NCI-H345 (cell line): ENCODE measurements at places on chromosomes 11 and 22.

GRCh38 chr11:114260483-114260882 lies 35.7 kb upstream of the NNMT start:
- no peak for DNase-seq

DNA sequence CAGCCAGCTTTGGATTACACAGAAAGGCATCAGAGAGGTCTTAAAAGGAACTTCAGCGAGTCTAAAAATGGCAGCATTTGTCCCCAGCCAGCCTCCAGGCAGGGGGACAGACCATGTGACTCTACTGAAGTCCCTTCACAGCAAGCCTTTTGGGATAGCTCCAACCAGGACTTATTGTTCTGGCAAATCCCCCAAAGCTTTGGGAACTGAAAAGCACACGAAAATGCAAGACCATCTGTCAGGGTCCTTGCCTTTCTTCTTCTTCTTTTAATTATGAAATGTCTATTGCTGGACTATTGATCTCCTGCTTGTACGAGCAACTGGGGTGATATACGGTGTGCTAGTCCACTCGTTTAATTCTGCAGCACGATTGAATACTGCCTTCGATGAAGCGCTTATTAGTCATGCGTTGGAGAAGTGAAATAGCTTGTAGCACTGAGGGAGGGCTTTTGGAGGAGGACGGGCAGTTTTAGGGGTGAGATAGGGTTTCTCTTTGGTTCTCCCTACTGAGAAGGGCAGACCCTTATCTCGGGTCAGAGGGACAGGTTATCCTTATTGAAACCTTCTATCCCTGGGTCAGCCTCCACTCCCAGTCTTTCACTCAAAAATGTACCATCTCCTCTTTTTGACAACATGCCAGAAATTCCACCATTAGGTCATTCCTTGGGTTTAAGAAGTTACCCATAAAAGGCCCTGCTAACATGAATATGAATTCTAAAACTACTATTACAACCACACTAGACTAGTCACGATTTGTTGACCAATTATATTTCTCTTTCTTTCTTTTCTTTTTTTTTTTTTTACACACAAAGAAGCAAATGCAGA lies 416.4 kb downstream of the MIAT start:
- DNase-seq: no peak

GRCh38 chr11:69915151-69915500 lies 95.9 kb upstream of the FGF3 start:
- DNase-seq: no peak

GRCh38 chr11:17649261-17649660 lies 70.1 kb upstream of the MYOD1 start:
- DNase-seq: no peak

- DNase-seq: no peak
Observed at GRCh38 chr22:44369293-44369661, 56.5 kb upstream of the SHISAL1 start.

DNA sequence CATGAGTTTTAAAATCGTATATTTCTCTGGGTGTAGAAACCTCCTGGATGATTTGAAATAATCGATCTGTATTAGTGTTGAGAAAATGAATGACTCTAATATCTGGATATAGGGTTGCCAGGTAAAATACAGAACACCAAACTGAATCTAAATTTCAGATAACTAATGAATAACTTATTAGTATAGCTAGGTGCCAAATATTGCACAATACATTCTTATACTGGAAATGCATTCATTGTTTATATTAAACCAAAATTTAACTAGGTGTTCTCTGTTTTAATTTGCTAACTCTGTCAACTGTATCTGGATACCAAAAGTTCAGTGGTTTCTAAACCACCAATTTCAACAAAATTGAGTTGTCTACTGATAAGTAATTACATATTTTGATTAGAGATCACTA lies 2.5 kb upstream of the BIRC3 start:
- no peak for DNase-seq

- DNase-seq: no peak
Observed at GRCh38 chr11:66728693-66729385, at the start of gene SPTBN2. Gene SPTBN2 (minus strand): TSS chr11:66729216. CDS start chr11:66721240, 7,976 bp downstream.

DNA sequence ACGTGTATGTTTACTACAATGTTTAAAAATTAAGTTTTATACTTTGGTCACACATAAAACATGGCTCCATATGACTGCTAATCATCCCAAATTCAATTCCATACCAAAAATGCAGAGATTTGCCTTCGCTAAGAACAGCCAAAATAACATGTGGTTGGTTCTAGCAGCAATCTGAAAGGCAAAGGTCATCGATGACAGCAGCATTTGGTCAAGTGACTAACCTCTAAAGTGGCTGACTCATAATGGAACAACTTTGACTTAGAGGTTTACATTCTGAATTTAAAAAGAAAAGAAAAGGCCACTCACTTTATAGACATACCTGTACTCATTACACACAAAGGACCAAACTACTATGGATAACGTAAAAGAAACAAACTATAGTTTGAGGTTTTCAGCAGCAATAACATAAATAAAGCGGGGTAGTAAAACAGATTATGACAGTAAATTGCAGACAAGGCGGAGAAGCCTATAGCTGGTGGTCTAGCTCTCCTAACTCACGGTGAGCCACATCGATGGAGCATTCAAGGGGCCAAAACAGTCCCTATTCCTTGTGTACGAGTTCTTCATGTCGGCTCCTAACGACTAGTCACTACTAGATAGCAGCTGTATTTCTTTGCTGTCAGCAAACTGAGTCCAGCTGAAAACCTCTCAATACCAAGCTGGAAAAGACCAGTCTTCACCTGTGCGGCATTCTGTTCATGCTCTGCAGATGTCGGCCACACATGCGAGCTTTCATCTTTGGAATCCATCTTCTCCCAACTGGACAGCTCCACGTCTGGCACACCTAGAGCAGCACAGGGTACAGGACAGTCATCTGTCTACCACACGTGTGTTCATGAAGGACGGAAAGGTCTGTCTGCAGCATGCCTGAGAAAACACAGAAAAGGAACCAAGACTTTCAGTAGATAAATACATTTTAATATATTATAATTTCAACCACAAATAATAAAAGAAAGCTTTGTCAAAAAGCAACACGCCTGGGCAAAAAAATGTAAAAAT lies 42.1 kb downstream of the PRDM10 start:
- no peak for DNase-seq

GRCh38 chr11:13054278-13054677 lies 45.2 kb downstream of the RASSF10 start:
- no peak for DNase-seq

- DNase-seq: no peak
Observed at GRCh38 chr11:1206391-1207271, 16.2 kb upstream of the MUC5B start.

DNA sequence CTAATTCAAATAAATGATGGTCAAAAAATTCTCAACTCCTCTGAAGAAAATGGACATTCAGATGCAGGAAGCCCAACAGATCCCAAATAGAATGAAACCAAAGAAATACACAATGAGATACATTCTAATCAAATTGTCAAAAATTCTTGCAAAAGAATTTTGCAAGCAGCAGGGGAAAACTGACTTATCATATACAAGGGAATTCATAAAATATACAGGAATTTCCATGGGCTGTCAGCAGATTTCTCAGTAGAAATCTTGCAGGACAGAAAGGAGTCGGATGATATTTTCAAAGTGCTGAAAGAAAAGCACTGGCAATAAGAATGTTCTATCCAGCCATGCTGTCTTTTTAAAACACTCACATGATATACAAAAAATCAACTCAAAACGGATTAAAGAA lies 194.6 kb upstream of the ZC3H12C start:
- DNase-seq: no peak

GRCh38 chr11:9047964-9048523 lies 43.4 kb downstream of the SCUBE2 start:
- DNase-seq: no peak

GRCh38 chr22:50192436-50193204 lies 6.9 kb downstream of the TRABD start:
- no peak for DNase-seq

GRCh38 chr22:47172771-47173534 lies 410.5 kb downstream of the TBC1D22A start:
- DNase-seq: no peak

DNA sequence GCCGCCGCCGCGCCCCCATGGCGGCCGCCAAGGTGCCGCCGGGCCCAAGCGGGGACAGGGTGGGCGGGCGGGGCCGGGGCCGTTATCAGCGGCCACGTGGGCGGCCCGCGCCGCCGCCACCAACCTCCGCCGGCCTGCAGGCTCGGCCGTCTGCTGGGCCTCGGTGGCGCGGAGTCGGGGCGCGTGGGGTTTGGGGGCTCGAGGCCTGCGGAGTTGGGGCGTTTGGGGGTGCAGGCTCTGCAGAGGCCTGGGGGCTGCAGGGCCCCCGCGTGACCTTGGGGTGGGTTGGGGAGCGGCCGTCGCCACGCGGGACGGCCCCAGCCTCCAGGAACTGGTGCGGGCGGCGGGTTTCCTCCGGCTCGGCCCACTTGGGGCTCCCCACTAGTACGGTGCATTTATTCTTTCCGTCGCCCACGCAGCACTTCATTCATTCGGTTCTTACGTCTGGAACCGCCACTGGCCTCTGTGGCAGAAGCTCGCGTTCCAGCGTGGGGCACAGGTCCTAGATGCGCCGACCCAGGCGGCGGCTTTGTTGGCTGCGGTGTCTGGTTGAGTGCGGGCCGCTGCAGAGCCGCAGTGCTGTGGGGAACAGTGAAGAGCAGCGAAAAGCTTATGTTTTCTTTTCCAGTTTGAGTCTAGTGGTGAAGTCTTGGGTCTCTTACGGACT lies 740 bp upstream of the TRMT2A start:
- no peak for DNase-seq

DNA sequence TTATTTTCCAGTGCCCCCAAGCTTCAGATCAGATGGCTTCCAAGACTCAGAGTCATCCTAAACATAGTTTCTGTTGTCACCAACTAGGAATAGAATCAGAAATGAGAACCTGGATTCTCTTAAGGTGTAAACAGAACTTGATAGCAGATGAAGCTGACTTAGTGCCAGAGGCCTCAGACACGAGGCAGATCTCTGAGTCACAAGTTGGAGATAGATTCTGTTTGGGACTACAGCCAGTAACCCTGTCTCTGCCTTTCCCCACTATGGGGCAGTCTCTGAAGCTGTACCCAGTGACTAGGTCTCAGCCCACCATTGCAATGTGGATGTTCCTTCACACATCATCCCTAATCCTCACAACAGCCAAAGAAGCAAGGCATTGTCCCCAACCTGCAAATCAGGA lies 25.4 kb downstream of the NEU3 start:
- no peak for DNase-seq

DNA sequence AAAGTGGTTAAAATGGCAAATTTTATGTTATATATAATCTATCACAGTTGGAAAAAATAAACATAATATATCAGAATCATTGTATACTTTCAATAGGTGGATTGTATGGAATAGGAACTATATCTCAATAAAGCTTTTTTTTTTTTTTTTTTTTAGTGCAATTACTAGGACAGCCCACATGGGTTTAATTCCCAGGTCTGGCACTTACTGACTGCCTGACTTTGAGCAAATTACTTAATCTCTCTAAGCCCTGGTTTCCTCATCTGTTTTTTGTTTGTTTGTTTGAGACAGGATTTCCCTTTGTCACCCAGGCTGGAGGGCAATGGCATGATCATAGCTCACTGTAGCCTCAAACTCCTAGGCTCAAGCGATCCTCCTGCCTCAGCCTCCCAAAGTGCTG lies 26.1 kb upstream of the BAIAP2L2 start:
- DNase-seq: no peak

GRCh38 chr11:122100756-122101080 lies 15.3 kb downstream of the BLID start:
- DNase-seq: peak; percentile 57

- no peak for DNase-seq
Observed at GRCh38 chr11:68186061-68186460, 27.0 kb downstream of the KMT5B start.

GRCh38 chr22:33620085-33620484 lies 300.2 kb downstream of the LARGE1 start:
- DNase-seq: no peak

- no peak for DNase-seq
Observed at GRCh38 chr22:19086896-19087295, 35.3 kb downstream of the DGCR2 start.

DNA sequence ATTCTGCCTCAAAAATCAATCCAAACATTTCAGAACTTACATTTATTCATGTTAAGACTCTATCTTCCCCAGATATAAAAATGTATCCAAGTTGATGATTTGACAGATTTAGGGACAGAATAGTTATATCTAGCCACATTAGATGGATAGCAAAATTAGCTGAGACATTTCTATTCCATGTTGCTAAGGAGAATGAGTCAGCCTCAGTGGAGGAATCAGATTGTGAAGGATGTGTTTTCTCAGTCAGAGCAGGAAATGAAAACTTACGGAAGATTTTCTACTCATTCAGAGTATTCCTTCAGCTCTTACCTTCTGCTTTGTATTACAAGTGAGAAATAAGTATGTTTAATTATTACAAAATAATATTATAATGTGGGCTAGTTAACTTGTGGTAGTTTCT lies 556.3 kb upstream of the ANO3 start:
- no peak for DNase-seq

DNA sequence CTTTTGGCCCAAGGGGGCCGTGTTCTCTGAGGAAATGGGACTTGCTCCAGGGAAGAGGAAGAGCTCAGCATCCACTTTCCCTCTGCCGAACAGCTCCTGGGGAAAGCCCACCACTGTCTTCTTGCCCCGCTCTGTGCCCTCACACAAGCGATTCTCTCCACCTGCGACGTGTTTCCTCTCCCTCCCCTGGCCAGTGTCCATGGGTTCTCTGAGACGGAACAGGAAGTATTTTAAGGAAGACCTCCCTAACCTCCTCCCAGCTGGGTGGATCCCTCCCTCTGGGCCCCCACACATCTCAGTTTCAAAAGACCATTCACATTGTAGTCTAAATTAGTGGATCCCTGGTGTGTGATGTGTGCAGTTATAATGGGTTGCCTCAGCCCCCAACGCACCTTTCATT lies 1.6 kb downstream of the TP53AIP1 start:
- DNase-seq: no peak

DNA sequence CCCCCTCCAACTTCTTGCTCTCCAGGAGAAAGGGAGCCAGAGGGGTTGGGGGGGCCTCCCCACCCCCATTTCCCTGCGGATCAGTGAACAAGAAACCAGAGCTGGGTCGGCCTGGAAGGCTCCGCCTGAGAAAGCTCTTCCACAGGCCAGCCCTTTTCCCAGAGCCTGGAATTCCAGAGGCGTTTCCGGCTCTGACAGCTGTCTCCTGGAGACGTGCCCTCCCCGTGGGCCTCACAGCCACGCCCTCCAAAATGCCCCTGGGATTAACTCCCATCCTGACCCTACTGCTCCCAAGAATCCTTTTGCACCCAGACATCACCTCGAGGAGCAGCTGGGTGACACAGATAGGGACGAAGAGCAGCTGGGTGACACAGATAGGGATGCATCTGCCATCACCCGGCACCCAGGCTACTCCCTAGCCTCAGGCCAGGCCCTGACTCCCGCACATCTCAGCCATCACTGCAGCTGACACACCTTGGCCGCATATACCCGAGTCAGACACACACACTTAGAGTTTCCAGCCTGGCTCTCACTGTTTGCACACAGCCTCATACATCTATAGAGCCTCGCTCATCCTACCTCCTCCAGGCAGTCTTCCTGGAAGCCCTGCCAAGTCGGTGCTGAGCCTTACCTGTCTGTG lies 7.6 kb upstream of the CDC42EP1 start:
- no peak for DNase-seq
